HT-29 (cell line): ENCODE measurements at places on chromosomes 3 and 15. TPM values are rescaled to one million over a fixed set of nuclear protein-coding genes. Genes with fewer than 3 reads are reported as not detected.

The BAHD1 gene
- total RNA-seq, result 26.6 and 26.7 TPM in 2 replicates

The LRRC3B gene
- total RNA-seq, result not detected in 2 replicates

The BCHE gene
- not detected in 2 replicates for total RNA-seq

The MCTP2 gene
- total RNA-seq, result 16.1 and 20.0 TPM in 2 replicates

The GOLGA6B gene
- not detected in 2 replicates for total RNA-seq

GRCh38 chr3:46717447-46718231 is at the start of gene PRSS50:
Gene PRSS50 (minus strand): TSS chr3:46717869. CDS start chr3:46717824, 45 bp downstream.
- DNase-seq, result no peak

DNA sequence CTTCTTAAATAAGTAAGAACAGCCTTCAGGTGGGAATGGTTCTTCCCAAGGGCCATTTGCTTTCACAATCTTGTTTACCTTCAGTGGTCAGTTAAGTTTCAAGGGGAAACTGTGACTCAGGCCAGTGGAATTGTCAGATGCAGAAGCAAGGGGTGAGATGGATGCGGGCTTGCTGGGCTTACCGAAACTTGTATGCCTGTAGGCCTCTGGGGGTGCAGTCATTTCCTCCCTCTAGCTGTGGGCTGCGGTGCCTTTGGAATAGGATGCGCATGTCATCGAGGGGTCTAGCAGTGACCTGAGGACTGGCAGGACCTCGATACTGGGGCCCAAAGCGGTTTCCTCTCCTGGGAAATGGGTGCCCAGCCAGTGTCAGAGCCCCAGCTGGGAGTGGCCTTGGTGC is 121.6 kb downstream of the EEFSEC start:
- DNase-seq, result no peak

- no peak for DNase-seq
Measured at GRCh38 chr3:50517721-50518206, 14.3 kb upstream of the CACNA2D2 start.

DNA sequence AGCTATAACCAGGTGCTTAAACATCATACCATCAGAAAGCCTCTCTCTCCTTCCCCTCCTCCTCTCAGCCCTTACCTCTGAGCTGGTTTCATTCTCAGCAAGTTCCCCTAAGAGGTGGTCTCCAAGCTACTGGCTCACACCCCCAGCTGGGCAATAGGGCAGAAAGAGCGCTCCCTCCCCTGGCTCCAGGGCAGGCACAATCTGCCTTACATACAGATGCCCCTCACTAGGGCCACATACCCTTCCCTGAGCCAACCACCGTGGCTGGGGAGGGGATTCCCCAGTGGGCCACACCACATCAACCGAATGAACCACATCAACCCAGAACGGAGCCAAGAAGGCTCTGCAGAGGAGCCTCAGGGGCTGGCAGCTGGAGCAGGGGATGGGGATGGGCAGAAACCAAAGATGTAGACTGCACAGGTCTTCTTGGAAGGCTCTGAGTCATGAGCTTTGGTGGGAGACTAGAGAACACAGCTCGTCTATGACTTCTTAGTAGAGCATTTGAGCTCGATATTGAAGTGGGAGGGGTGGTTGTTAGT is 4.6 kb upstream of the FBLN2 start:
- DNase-seq, result no peak

- no peak for DNase-seq
Measured at GRCh38 chr15:57949374-57949943, 116.1 kb downstream of the ALDH1A2 start.

DNA sequence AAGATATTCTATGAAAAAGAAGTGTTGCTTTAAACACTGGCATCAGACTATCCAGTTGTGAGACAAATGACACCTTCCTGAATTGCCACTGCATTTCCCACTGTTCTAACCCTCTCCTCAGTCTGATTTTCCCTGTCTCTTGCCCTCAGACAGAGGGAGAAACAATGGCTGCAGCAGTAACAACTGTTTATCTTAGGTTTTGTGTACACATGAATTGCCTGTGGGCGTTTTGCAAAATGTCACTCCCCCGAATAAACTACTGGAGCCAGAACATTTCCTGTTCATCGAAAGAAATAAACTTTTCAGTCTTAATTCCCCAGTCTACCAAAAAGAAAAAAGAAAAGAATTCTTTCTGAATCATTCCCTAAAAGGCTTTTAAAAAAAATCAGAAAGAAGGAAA is 155.1 kb downstream of the MAGI1 start:
- DNase-seq, result no peak

- DNase-seq, result no peak
Measured at GRCh38 chr15:43008150-43008549, 87.6 kb upstream of the TTBK2 start.

- no peak for DNase-seq
Measured at GRCh38 chr3:14506626-14507304, 33.4 kb downstream of the GRIP2 start.

DNA sequence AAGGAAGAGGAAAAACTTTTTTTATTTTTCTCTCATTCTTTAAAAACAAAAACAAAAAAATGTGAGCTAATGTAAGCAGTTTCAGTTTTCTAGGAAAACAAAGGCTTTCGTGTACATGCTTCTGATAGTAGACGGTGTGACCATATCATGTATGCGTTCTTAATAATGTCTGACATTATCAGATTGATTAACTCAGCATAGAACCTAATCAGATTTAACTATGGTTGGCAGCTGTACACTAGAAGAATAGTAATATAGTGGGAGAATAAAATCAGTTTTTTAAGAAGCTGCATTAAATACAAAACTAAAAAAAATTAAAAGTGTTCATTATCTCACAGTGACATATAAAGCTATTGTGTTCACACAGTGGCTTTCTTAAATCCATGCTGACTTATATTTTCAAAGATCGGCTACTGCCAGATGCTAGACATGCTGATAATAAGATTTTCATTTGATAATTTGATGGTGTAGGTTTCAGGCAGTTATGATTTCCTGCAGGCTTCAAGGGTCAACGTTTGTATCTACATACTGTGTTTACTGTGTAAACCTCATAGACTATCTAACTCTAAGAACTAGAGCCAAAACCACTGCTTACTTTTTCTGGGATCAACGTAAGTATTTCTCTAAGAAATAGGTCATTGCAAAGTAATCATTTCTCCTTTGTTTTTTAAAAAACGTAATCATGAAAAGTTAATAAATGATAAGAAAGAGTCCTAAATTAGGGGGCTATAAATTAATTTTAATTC is 74.0 kb downstream of the UBE2E2 start:
- DNase-seq, result no peak

DNA sequence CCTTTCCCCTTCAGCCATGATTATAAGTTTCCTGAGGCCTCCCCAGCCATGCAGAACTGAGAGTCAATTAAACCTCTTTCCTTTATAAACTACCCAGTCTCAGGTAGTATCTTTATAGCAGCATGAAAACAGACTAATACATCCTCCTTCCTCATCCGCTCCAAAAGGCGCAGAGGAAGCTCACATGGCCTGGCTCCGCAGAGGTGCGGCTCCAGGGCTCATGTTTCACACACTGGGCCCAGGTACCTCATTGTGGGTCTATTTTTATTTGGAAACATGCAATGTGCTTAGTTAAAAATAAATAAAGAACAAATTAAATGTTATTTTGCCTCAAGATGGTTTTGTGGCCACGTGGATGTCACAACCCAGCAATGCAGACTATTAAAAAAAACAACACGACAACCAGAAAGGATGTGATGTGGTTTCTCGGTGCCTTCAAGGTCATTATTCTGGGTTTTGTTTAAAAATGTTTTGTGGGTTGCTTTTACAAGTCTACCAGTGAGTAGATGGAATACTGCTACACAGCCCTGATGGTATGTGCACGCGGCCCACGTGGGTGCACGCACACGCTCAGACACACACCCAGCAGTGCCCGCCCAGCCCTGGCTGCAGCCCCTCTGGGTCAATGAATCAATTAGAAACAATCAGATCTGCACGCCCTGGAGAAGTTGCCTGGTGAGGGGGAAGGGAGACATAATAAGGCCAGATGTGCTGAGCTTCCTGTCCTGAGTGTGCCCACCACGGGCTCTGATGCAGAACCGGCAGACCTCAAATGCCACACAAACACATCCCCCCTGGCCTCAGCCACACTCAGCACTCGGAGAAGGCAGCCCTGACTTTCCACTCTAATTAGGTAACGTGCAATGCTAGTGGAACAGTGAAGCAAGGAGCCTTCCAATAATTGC is 140.1 kb downstream of the ADAMTS17 start:
- no peak for DNase-seq

- DNase-seq, result no peak
Measured at GRCh38 chr3:5448816-5449215, 261.3 kb downstream of the EDEM1 start.

GRCh38 chr15:57541805-57542504 is 49.7 kb upstream of the MYZAP start:
- peak; percentile 89 for DNase-seq

GRCh38 chr15:23503980-23504379 is 56.9 kb upstream of the GOLGA6L2 start:
- DNase-seq, result no peak

DNA sequence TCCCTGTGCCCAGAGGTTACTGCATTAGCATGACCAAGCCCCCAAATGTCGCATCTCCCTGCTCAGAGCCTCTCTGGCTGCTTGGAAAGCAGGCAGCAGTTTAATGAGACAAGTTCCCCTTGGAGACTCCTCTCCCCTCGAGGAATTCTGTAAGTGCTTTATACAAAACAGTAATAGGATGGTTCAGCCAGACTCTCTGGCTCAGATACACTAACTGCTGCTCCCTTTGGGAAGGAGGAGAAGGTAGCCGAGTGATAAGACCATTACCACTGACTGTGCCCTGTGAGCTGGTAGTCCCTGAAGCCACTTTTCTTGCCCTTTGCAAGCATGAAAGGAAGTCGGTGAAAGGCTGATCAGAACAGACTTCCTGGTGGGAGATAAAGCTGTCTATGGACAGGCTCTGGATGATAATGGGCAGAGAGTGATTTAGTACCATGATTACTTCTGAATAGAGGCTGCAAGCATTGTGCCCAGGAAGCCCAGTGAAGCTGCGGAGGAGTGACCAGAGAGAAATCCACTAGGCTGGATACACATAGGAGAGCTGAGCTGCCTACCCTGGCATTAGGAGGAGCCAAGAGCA is 100.8 kb downstream of the SEMA6D start:
- no peak for DNase-seq

- DNase-seq, result no peak
Measured at GRCh38 chr3:171453180-171453886, 6.9 kb downstream of the TNIK start.

DNA sequence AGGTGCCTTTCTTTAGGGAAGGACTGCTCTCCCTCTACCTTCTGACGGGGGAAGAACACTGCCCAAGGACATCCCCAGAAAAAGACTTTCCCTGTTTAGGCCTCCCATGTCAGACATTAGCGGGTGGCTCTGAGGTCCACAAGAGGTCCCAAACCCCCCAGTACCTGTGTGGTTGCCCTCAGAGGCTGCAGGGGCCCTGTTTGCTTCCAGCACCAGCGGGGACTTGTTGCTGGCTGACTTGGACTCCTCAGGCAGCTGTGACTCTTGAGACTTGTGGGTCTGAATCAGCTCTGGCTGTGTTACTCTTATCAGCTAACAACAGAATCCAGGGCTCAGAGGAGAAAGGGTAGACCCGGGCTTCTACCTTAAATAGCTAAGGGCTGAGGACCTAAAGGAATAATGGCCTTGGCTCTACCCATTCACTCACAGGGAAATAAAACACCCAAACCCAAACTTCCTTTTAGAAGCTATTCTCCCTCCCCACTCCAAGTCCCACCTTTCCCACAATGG is 39.2 kb downstream of the SEMA3G start:
- DNase-seq, result no peak

DNA sequence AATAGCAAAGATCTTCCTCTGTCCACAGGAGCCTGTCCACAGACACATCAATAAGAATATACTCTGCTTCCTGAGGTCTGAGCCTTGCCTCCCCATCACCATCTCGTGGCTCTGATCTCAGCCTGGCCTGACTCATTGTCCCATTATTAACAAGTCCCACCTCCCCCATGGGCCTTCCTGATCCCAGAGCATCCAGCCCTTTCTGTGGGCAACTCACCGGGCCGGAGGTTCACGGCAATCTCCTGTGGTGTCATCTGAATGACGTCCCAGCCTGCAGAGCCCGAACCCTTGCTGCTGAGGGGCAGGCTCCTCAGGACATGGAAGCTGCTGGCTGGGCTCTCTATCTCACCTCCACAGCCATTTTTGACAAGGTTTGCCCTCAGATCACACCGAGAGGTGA is 28.1 kb downstream of the ITGB5 start:
- no peak for DNase-seq

GRCh38 chr3:45691842-45692241 is 2.6 kb downstream of the SACM1L start:
- DNase-seq, result no peak

DNA sequence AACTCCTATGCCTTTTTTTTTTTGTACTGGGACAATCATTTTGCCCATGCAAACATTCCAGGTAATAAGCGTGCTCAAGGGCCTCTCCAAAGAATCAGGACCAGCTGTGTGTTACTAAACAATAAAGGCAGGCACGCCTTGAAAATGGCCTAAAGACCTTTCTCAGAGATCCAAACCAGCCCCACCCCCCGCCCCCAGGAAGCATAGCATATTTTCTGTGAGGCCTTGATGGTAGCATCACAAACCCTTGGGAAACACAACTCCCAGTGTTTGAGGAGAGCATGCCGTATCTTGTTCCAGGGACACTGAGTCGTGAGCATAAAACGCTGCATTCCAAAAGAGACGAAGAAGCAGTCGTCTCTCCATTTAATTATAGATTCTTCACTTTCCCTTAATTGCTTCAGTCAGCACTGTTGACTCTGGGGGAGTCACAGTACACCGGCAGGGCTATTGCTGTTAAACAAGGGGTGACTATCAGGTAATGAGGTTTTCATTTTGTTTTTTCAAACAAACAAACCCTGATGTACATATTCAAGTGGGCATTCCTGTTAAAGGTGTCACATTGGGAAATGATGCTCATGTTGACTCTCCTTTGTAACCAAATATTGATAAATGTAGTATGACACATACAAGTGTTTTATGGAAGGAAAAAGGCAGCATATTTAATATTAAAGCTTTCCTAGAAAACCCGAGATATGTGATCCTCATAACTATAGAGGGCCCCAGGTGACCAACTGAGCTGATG is 4.4 kb upstream of the TPM1 start:
- DNase-seq, result no peak

- peak; percentile 89 for DNase-seq
Measured at GRCh38 chr3:142853270-142854168, 35.4 kb downstream of the PCOLCE2 start.

DNA sequence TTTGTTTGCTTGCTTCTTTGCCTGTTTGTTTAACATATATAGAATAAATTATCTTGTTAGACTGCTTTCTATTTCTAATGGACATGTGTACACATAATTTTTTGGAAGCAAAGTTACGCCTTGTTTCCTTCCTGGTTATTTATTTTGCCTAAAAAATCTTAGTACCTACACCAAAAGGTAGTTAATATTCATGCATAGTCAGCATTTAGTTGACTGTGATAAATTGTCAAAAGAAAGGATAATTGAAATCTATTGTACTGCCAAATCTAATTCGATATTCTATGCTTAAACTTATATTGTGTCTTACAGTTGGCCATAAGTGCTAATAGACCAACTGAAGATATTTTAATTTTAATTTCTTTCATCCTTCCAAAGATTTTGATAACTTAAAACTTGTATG is 233.9 kb upstream of the ARL6 start:
- no peak for DNase-seq

DNA sequence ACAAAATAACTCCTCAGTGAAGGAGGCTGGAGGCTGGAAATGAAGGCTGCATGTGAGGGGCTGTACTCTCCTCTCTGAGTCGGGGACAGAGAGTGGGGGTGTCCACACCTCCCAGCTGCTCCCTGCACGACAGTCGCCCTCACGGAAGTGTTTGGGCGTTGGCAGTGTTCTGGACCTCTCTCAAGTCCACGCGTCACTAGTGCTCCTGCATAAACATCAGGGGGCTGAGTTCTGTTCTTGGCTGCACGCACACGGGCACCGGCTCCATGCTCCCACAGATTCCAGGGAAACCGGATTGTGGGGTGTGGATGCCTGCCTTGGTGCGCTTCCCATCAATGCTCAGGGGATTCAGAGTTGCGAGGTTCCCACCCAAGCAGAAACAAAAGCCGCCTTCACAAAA is 7.4 kb downstream of the RASGRF1 start:
- DNase-seq, result no peak
